Stromal cell of bone marrow (primary cell): ENCODE measurements at places on chromosomes 7 and 10.

- DNase-seq = no peak
These were observed 136.5 kb downstream of the NEUROD6 start for GRCh38 chr7:31204071-31204470.

GRCh38 chr7:84123965-84124547 is 70.5 kb downstream of the SEMA3A start:
- no peak for DNase-seq

DNA sequence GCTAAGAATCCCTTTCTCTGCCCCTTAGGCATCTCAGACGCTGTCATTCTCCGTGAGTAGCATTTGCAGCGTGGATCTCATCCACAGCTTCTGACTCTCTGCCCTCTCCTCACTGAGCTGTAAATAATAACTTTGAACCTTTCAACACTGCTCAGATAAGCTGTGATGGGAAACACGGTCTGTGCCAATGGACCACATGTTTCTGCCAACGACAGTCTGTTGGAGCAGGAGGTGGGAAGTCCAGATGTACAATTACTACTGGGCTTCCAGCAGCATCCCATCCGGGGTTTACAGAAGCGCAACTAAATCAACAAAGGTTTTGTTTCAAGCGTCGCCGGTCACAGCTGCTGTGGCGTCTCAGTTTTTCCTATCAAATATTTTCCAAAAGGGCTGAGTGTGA is 1110.6 kb downstream of the TYW1 start:
- DNase-seq = no peak

GRCh38 chr10:84626397-84627087 is 298.2 kb downstream of the CCSER2 start:
- DNase-seq = no peak

GRCh38 chr7:139830782-139831501 is 1.9 kb downstream of the TBXAS1 start:
- DNase-seq = no peak

DNA sequence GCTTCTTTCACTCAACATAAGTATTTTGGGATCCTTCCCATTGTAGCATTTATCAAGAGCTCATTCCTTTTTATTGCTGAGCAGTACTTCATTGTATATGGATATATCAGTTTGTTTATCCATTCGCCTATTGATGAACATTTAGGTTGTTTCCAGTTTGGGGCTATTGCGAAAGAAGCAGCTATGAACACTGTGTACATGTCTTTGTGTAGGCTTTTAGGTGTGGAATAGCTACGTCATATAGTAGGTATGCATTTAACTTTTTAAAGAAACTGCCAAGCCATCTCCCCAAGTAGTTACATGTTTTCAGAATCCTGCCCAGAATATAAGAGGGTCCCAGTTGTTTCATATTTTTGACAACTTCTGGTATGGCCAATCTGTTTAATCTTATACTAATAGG is 468.1 kb downstream of the IPMK start:
- DNase-seq = no peak

DNA sequence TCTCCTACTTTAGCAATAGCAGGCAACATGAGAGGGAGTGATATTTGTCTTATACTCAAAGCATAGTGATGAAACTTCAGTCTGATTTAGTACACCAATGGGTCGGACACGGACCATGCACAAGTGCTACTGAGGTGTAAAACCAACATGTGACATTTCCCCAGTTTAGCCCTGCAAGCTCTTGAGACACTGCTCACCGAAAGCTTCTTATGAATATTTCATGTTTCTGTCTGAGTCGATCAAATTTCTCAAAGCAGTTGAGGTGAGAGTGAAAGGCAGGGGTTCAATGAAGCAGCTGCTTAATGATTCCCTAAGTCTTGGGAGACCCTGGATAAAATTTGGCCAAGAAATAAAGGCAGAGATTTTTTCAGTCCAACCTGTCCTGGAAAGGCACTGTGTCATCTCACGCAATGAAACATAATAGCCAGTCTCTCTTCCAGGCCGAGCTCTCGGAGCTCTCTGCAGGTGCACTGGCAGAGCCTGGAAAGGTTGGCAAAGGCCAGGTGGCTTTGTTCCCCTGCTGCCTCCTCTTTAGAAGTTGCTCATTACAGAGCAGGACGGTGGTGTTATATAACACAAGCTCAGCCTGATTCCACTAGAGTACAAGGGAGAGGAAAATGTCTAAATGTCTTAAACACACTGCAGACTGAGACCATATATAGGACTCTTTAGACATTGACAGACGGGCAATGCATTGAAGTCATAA is 33.9 kb upstream of the XPNPEP1 start:
- DNase-seq = no peak

DNA sequence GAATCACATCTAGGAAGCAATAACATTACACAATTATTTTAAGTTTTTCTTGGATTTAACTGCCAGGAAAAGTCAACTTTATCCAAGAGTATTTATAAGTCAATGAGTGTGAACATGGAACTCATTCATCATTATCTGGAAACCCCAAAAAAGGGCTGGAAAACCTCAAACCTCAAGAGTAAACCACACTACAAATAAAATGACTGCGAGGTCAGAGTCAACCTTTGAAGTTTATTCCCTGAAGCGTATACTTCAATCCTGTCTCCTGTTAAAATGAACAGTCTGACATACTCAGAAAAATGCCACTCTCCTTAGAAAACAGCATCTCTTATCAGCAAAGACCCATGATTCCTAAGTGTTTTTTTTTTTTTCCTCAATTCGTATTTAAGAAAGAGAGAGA is 86.5 kb downstream of the RELN start:
- no peak for DNase-seq

- no peak for DNase-seq
These were observed 81.2 kb downstream of the ANKRD7 start for GRCh38 chr7:118305671-118306070.

DNA sequence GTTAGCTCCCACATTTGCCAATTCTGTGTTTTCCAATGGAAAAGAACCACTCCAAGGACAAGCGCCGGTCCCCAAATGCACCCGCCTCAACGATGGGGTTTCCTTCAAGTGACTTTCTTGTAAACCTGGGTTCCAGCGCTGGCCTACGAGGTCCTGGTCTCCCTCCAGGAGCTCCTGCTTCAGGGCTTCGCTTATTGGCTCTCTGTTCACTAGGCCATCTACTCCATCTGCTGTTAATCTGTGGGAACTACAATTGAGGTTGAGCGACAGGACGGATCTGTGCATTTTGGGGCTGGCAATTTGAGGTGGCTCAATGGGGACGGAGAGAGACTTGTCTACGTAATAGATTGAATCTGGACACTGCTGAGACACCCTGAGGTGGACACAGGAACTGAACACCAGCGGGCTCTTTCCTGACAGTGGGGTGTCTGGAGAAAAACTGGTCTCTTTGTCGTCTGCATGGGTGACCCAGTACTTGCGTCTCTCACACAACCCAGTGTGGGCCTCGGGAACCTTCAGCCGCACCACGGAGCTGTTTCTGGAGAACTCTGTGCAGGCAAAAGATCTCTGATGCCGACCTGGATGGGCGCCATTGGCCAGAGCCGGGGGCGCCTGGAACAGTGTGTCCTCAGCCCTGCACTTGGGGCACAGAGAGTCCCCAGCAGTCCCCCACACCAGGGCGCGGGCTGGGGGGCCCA is 115.9 kb upstream of the ADAM12 start:
- peak; percentile 50 for DNase-seq

- peak; percentile 38 for DNase-seq
These were observed 91.8 kb downstream of the ZMYND11 start for GRCh38 chr10:227014-227413.

DNA sequence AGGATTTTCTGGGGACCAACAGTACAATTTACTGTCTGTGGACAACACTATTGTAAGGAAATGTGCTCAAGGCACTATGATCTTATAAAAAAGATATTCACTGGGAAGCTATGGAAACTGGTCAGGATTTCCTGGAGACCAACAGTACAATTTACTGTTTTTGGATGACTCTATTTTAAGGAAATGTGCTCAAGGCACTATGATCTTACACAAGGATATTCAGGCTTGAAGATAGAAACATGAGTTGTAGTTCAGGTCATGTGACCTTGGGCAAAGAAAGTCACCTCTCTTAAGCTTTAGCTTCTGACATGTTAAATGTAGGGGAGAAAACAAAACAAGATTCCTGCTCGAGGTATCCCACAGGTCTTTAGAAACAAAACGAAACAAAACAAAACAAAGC is 1.7 kb upstream of the ITPRID1 start:
- DNase-seq = no peak

GRCh38 chr10:63267414-63268148 is 134.5 kb downstream of the NRBF2 start:
- DNase-seq = peak; percentile 56
